ENCODE measurements at places on chromosomes 7 and 10. TPM values are rescaled to one million over a fixed set of nuclear protein-coding genes. Genes with fewer than 3 reads are reported as not detected.

The POU6F2 gene
- total RNA-seq: 0.12 TPM

The ANKRD22 gene
- 0.42 TPM for total RNA-seq

The CASD1 gene
- total RNA-seq: 15.9 TPM

The GLI3 gene
- 0.02 TPM for total RNA-seq

The HECW1 gene
- total RNA-seq: not detected

The PARP12 gene
- 172 TPM for total RNA-seq

The ZP3 gene
- 6.6 TPM for total RNA-seq

The EIF5AL1 gene
- total RNA-seq: 0.27 TPM

The SPDYE11 gene
- not detected for total RNA-seq

The ARHGAP12 gene
- total RNA-seq: 7.2 TPM

The METTL27 gene
- total RNA-seq: 2.1 TPM

The HOXA7 gene
- not detected for total RNA-seq
